ENCODE measurements at places on chromosomes 7 and 10.

DNA sequence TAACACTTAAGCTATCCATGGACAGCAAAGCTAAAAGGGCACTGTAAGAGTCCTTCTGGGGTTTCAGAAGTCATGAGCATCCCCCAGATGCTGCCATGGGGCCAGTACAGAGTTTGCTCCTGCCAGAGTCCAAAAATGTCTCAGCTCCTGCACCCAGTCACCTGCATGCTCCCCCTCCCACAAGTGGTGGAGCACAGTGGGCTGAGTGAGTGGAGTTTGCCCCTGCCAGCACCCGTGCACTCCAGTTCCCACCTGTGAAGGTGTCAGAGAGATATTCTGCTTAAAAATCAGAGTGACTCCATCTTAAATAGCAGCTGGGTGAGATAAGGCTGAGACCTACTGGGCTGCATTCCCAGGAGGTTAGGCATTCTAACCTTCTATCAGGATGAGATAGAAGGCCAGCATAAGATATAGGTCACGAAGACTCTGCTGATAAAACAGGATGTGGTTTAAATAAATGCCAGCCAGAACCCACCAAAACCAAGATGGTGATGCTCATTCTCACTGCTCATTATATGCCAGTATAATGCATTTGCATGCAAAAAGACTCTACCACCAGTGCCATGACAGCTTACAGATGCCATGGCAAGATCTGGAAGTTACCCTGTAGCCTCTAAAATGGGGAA is 140.1 kb upstream of the ZNF92 start:
- DNase-seq: no peak

DNA sequence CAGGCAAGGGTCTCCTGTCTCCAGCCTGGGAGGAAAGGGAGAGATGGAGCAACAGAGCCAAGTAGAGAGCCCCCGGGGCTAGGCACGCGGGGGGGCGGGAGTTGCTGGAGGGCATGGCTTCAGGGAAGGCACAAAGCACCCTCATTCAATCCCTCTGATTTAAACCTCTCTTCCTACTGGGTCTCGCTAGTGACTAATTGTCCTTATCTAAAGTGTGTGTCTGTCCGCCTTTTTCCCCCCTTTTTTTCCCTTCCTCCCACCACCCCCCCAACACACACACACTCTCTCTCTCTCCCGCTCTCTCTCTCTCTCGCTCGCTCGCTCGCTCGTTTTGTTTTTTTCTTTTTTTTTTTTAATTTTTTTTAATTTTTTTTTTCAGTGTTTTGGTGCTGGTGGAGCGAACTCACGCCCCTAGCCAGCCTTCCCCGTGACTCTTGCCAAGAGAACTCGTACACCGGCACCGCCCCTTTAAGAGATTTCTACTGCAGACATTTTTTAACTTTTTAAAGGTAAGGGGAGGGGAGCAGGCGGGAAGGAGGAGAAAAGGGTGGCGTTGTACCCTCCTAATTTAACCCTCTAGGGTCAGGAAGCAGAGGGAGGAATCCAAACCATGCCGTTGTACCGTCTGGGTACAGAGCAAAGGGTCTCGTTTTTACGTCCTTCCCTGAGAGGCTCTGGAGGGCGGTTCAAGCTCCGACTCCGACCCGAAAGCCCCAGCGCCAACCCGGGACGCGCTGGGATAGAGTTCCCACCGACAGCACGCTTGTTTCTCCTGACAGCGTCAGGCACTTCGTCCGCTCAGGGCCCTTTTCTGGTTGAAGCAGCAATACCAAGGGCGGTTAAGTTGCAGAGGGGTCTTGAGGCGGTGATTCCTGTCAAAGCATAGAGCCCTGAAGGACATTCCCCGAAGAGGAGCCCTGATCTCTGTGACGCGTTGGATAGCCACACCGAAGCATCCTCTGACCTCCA is at the start of gene HPSE2:
TSS of gene HPSE2 (minus strand) at position 195 of the 969 bp plus-strand sequence.
- no peak for DNase-seq

DNA sequence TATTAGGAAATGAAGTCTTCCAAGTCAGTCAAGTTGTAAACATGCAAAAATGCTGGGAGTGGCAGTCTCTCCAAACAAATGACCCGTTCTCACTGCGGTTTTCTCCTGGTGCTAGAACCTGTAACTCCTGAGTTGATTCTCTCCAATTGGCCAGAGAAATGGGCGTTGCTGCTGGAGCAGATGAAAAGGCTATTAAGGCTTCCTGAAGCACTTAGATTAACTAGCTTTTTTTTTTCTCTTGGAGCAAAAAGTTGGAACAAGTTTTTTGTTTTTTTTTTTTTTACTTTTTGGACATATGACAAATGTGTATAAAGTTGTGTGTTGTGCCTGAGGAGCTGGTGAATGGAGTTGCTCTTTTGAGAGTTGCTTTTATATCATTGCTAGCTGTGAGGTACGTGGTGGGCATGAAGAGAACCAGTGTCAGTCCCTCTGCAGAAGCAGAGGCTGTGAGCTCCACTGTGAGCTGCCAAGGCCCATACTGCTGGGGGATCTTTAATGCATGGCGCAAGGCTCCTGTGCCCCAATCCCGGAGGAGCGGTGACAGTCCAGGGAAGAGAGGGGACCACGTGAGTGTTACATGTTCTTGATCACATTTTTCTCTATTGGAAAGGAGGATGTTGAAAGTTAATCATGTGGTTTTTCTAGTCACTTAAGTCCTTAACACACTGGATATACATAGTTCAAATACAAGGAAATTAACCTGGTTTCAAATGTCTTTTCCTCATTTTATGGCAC is 393.6 kb upstream of the GALNT17 start:
- DNase-seq: no peak

DNA sequence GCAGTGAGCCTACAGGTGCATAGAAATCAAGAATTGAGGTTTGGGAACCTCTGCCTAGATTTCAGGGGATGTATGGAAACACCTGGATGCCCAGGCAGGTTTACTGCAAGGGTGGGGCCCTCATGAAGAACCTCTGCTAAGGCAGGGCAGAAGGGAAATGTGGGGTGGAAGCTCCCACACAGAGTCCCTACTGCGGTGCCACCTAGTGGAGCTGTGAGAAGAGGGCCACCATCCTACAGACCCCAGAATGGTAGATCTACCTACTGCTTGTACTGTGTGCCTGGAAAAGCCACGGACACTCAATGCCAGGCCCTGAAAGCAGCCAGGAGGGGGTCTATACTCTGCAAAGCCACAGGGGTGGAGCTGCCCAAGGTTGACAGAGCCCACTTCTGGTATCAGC is 533.5 kb downstream of the GPAM start:
- no peak for DNase-seq

GRCh38 chr7:17506095-17506494 is 207.6 kb downstream of the AHR start:
- no peak for DNase-seq

- DNase-seq: no peak
Observed at GRCh38 chr7:100190048-100190711, 12.5 kb downstream of the STAG3 start.

GRCh38 chr7:117828825-117829224 is 44.4 kb downstream of the CTTNBP2 start:
- DNase-seq: no peak

DNA sequence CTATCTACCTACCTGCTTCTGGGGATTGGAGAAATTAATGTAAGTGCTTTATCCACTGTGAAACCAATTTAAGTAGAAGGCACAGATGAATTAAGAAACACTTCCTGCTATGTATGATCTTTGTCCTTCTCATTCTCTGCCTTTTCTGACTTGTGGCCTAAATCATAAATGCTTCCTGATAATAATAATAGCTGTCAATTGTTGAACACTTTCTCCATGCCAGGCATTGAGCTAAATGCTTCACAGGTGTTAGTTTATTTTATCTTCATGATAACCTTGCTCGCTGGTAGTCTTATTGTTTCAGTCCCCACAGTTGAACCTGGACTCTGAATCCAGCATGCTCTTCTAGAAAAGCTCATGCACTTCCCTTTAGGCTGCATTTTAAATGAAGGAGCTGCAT is 75.4 kb downstream of the CHN2 start:
- DNase-seq: no peak

GRCh38 chr10:102310361-102311024 is 65.2 kb downstream of the GBF1 start:
- no peak for DNase-seq
